ENCODE measurements at places on chromosomes 5 and 9.

GRCh38 chr9:78239506-78239905 lies 3.6 kb downstream of the CEP78 start:
- no peak for DNase-seq

GRCh38 chr5:119037496-119038215 lies 33.2 kb upstream of the DMXL1 start:
- no peak for DNase-seq

DNA sequence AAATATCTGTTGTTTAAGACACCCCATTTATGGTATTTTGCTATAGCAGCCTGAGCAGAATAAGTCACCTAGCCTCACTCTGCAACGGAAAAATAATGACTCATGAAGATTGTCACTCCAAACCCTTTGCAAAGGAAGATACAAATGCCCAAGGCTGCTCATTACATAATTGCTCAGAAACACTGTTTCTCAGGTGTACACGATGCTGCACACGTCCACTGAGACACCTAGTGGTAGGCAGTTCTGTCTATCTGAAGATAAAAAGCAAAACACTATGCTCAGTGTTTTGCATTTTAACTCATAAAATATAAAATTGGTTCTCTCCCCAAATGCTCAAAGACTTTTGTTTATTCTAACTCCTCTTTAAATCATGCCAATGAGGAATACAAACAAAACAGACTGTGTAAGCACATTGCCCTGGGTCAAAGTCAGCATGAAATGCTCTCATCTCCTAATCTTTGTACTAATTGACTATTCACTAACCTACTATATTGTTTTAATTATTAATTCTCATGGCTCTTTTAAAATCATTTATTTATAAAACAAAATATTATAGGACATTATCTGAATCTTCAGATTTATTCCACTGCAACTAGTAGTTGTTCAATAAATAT lies 7.7 kb upstream of the TSLP start:
- no peak for DNase-seq

DNA sequence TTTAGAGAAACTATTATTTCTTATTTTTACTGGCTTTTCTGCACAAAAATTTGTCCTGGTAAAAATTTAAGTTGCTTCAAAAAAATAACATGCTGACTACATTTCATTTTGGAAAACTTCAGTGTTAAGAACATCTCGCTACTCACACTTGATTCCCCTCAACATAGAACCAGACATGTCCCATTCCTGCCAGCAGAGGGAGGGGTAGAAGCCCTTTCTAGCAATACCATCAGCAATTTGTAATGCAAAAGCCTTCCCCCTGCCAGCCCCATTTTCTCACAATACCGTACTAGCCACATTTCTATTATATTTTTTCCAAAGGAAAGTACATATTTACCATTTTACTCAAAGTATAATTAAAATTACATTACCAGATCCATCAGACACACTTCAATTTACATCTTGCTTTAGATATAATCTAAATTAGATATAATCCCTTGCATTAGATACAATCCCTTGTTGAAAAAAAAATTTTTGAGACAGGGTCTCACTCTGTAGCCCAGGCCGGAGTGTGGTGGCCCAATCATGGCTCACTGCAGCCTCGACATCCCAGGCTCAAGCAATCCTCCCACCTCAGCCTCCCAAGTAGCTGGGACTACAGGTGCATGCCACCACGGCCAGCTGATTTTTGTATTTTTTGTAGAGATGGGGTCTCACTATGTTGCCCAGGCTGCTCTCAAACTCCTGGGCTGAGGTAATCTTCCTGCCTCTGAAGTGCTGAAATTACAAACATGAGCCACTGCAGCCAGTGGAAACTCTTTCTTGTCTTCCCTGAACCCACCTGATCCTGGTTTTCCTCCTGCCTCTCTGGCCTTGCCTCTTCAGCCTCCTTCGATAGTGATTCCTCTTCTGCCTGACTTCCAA lies 39.6 kb upstream of the IDNK start:
- peak; percentile 44 for DNase-seq

DNA sequence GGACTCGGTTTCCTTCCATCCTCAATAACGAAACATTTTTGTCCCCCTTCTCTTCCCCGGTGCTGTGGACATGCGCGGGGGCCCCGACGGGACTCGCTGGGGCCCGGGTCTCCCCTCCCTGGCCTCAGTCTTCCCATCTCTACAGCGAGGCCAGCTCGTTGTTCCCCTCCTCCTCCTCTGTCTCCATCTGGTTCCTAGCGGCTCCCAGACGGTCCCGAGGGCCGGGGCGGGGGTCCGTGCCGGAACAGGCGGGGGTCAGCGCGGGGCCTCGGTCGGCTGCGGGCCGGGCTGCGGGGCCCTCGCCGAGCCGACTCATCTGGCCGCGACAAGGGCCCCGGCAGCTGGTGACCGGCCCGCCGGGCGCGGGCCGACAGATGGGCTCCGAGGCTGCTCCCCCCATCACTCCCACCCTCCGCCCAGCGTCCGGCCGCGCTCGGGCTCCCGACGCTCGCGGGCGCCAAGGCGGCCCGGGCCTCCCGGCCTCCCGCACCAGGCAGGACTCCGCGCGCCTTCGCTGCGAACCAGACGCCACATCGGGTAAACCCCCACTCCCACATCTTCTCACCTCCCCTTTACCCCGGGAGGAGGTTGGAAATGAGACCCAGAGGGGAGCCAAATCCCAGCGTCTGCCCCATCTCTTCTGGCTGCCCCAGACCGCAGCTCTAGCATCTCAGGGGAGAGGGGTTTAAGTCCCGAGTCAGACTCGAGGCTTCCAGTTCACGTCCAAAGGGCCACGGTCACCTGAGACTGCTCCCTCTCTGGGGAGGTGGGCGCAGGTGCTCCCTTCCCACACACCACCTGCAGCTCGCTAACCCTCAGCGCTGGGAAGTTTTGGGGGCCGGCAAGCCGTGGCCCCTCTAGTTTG lies 8.1 kb downstream of the BARHL1 start:
- DNase-seq, result peak; percentile 24

DNA sequence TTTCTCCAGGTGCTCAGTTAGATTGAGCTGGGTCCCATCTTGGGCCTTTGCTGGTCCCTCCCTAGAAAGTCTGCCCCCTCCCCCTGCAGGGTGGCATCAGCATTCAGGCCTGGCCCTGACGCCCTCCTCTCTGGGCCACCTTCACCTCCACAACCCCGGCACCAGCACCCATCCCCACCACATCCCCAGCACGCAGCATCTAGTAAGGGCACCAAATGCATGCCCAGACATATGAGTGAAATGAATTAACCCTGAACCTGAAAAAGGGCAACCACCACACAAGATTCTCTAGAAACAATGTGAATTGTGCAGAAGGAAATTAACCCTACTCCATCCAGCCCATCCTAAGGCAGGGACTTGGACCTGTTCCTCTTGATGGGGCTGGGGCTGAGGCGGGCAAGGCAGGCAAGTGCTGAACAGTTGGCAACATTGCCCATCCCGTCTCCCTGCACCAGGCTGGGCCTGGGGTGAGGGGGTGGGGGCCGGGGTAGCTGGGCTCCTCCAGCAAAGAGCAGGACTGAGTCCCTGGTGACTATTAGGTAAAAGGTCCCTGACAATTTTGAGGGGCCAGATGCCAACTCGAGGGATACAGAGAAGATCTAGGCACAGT lies 125.9 kb downstream of the KCNIP1 start:
- DNase-seq, result no peak

GRCh38 chr5:145920542-145921210 lies 15.7 kb upstream of the SH3RF2 start:
- DNase-seq, result no peak
